ENCODE measurements at places on chromosomes 6 and 20.

DNA sequence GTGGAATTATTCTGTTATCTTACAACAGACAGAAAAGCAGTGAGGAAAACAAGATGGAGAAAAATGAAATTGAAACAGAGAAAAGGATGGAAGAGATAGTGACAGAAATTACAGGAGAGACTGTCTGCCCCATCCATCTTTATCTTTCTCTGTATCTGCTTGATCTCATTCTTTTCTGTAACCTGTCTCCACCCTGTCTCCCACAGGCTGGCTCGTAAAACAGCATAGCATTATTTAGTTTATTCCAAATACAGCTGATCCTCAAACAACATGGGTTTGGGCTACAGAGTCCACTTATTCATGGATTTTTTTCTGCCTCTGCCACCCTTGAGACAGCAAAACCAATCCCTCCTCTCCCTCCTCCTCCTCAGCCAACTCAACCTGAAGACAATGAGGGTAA, 482.3 kb upstream of the JARID2 start:
- no peak for DNase-seq

DNA sequence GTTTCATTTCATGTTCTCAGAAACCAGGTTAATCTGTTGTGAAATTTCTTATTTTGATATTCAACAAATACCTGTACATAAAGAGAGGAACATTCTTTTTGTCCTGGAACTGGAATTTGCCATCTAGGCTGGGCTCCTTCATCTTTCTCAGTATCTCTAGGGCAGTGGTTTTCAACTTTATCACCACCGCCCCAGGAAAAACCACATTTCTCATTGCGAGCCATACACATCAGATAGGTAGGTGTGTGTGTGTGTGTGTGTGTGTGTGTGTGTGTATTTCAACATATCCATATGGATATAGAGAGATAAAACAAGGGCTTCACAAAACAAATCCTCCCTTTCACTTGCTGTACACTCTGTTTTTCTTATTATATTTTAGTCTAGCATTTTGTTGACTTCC, 24.1 kb downstream of the BFSP1 start:
- DNase-seq = no peak

- DNase-seq = no peak
Measured at GRCh38 chr6:54970337-54970736, 123.8 kb downstream of the FAM83B start.

DNA sequence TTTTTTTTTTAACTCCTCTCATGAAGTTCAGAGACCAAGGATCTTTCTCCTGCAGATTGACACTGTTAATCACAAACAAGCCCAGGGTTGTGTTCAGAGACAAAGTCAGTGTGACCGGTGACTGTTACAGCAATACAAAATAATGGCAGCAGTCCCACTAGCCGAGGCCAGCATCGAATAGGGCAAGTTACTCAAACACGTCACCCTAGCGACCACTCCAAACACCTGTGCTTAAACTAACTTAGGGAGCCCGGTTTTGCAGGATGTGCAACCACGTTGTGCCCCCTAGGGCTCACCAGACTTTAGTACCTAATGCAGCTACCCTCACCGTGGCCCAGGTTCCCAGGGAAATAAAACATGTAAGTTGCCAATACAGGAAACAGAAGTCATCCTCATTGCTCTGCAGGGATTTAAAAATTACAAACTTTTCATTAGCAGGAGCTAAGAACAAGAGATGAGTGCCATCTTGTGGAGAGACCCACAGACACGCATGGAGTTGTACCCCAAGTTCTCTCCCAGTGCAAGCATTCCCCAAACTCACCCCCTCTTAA, 38.1 kb downstream of the FAM50B start:
- no peak for DNase-seq

GRCh38 chr20:51535075-51535386, 7.5 kb downstream of the NFATC2 start:
- DNase-seq = no peak
